Left lobe of liver (tissue), 2 donors: ENCODE measurements at places on chromosomes 3 and 15. TPM values are rescaled to one million over a fixed set of nuclear protein-coding genes. Genes with fewer than 3 reads are reported as not detected.

- no peak for DNase-seq
Observed at GRCh38 chr3:81289676-81290075, 471.8 kb downstream of the GBE1 start.

Gene COX5A
- 134 TPM for total RNA-seq

- no peak for DNase-seq
Observed at GRCh38 chr15:95105229-95105628, 873.9 kb downstream of the MCTP2 start.

DNA sequence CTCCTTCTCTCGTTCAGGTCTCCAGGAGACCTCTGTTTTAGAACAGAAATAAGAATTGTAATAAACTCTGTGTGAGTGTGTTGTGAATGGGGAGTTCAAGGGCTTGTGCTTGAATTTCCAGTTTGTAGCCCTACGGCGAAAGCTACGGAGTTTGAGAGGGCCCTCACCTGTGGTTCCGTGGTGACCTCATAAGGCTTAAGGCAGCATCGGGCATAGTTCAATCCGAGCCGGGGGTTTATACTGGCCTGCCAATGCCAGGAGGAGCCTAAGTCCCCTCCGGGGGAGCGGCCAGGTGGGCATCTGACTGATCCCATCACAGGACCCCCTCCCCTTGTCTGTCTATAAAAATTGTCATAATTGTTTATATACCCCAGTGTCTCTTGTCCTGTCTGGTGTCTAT lies 43.7 kb downstream of the ZBTB11 start:
- no peak for DNase-seq

GRCh38 chr3:43638594-43639447 lies 17.0 kb upstream of the ANO10 start:
- DNase-seq: no peak

Gene MYEF2
- 0.20 TPM for total RNA-seq

Gene TAMM41
- 7.8 TPM for total RNA-seq

- no peak for DNase-seq
Observed at GRCh38 chr3:72597756-72598195, 250.5 kb downstream of the SHQ1 start.

DNA sequence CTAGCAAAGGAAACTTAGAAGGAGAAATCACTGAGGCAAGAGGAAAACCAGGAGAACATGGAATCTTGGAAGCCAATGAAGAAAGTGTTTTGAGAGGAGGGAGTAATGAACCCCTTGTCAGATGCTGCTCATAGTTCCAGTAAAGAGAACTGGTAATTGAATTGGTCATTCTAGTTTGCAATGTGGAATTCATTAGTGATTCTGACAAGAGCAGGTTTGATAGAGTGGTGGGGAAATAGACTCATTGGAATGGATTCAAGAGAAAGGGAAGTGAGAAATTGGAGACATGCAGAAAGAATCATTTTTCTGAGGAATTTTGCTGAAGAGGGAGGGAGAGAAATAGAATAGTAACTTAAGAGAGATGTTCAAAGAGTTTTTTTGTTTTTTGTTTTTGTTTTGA lies 21.0 kb downstream of the GLCE start:
- DNase-seq: no peak

Gene CCDC71
- total RNA-seq: 9.2 TPM

GRCh38 chr15:58585693-58586443 lies 154.1 kb downstream of the LIPC start:
- DNase-seq: no peak

Gene ARGFX
- total RNA-seq: not detected

DNA sequence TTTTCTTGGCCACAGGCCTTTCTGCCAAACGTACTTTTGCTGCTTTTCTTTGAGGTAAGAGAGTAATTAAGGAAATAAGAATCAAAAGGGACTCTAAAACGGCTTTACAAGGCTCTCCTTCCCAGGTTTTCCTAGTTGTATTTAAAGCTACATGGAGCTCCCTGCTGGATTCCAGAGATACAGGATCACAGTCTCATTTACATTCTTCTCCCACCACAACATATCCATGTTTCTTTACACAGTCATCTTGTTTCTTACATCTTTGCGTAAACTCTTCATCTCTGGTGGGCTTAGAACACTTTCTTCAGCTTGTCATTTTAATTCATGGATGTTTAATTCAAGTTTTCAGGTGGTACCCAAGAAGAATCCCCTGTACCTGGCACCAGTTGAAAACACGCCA lies 117.6 kb upstream of the BFSP2 start:
- no peak for DNase-seq

Gene ST8SIA2
- not detected for total RNA-seq
